ENCODE measurements at places on chromosomes 7 and 10. TPM values are rescaled to one million over a fixed set of nuclear protein-coding genes. Genes with fewer than 3 reads are reported as not detected.

DNA sequence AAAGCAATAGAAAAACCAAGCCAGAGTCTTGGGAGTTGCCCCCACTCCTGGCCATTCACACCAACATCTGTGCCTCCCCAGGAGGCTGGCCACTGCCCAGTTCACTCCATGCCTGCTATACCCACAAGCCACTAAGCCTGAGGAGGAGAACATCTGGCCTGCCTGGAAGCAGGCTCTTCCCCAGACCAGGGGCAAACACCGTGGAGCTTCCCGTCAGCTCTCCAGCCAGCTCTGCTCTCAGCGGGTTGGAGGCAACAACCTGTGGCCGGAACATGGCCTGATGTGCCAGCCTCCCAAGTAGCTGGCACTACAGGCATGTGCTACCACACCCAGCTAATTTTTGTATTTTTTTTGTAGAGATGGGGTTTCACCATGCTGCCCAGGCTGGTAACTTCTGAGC lies 9.1 kb upstream of the PTPRN2 start:
- no peaks in the 10 kb centered on the region for H3K27me3 ChIP-seq
- no peak overlapping the region for H3K4me3 ChIP-seq
- no peaks in the 10 kb centered on the region for H3K4me1 ChIP-seq

DNA sequence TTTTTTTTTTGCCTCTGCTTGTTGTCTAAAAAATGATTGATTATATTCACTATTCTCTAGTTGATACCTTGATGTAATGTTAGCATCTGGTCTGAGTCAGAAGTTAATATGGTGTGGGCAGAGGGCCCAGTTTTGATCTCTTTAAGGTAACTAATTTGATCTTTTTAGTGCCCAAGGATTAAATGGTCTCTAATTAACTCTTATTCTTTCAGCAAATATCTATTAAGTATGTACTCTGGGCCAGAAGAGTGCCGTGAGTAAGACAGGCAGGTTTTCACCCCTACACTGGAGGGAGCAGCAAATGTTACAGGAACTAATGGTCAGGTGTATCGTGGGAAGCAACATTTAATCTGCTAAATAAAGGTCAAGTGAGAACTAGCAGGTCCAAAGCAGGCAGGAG lies 144.6 kb upstream of the COL1A2 start:
- no peaks in the 10 kb centered on the region for H3K36me3 ChIP-seq
- H3K4me3 ChIP-seq: no peak overlapping the region
- no peaks in the 10 kb centered on the region for H3K27me3 ChIP-seq
- H3K27ac ChIP-seq: no peak overlapping the region
- DNase-seq: no peak
- H3K4me1 ChIP-seq: no peaks in the 10 kb centered on the region

- no peak overlapping the region for H3K27ac ChIP-seq
- H3K36me3 ChIP-seq: no peaks in the 10 kb centered on the region
- H3K27me3 ChIP-seq: no peaks in the 10 kb centered on the region
- DNase-seq: no peak
- H3K4me1 ChIP-seq: no peaks in the 10 kb centered on the region
Measured at GRCh38 chr10:3439183-3439582, 266.6 kb upstream of the PITRM1 start.

Gene ANKRD26
- total RNA-seq: 12.9 TPM

Gene GLRX3
- 38.2 TPM for total RNA-seq
